LNCaP clone FGC (cell line): ENCODE measurements at places on chromosomes 5 and 9.

DNA sequence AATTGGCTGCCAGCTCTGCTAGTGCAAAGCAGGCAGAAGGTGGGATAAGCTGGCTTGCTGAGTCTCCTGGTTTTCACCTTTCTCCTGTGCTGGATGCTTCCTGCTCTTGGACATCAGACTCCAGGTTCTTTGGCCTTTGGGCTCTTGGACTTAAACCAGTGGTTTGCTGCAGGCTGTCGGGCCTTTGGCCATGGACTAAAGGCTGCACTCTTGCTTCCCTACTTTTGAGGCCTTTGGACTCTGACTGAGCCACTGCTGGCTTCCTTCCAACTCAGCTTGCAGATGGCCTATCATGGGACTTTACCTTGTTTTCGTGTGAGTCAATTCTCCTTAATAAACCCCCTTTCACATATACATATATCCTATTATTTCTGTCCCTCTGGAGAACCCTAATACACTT is 1293.9 kb upstream of the CDH6 start:
- no peak for DNase-seq

DNA sequence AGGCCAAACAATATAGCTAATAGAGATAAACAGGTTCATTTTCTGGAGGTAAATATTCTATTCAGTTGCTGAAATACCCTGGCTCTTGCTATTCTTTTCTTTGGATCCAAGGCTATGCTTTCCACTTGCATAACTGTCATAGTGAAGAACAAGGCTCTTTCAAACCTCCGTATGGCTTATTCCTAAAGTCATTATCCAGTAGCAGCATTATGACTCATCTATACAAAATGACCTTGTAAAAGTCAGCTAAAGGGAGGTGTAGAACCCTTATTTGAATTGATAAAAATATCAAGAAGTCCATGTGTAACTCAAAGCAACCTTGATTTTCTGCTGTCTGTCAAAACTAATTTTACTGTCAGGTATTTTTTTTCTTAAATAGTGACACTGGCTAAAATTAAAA is 447.8 kb downstream of the PLK2 start:
- DNase-seq, result no peak

DNA sequence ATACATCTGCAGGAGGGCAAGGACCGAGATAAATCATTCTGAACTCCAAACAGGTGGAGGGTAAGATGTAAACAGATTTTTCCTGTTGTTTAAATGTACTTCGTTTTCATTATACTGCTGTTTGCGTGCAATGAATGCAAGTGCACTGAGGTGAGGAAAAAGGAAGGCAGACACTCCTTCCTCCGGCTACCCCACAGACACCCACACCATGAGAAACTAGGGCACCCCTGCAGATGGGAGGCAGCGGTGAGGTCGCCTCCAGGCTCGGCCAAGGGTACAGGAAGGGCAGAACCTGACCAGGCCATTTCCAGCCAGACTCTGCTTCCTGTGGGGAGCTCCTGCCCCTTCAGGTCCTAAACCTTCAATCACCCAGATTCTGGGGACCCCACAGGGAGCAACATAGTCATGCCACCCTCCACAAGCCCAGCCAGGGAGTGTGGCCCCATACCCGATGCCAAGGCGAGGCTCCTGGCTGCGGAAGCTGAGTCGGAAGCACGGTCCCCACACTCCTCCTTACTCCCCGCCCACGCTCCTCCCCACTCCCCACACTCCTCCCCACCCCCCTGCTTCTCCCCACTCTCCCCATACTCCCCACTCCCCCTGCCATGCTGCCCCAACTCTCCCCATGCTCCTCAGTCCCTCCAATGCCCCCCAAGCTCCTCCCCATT is 37.1 kb downstream of the VAV2 start:
- DNase-seq, result no peak

DNA sequence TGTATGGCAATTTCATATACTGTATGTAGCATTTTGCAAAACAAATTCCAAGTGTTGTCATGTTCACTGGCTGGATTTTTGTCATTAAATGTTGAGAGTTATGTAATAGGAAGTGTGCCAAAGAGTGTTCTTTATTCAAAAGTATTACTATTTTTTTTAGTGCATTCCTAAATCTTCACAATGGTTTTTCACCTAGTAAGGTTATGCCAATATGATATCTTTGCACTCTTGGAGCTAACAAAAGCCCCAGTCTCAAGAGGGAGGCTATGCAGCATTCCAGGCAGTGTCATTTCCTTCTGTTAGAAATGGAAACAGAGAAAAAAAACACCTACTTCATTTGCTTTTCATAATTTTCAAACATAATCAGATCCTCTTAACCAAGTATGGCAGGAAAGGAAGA is 5.1 kb upstream of the SSBP2 start:
- no peak for DNase-seq

GRCh38 chr9:123339666-123340510 is 16.1 kb upstream of the CRB2 start:
- no peak for DNase-seq

DNA sequence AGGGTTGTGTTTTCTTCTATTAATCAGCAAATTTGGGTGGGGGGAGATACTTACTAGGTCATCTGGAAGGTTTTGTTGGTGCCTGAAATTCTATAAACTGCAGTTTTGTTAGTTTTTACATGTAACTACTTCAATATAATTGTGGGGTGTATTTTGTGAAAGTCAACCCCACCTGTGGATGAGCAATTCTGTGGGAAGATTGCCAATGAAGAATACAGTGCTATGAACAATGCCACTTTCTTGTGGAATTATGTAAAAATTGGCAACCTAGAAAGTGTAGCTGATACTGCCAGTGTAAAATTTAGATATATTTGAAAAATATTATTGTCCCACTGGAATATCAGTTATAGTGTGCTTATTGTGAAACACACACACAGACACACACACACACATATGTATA is 80.7 kb downstream of the VCAN start:
- DNase-seq, result no peak
